ENCODE measurements at places on chromosomes 3 and 15.

- no peak for DNase-seq
These were observed 9.1 kb downstream of the ST8SIA2 start for GRCh38 chr15:92402751-92403150.

DNA sequence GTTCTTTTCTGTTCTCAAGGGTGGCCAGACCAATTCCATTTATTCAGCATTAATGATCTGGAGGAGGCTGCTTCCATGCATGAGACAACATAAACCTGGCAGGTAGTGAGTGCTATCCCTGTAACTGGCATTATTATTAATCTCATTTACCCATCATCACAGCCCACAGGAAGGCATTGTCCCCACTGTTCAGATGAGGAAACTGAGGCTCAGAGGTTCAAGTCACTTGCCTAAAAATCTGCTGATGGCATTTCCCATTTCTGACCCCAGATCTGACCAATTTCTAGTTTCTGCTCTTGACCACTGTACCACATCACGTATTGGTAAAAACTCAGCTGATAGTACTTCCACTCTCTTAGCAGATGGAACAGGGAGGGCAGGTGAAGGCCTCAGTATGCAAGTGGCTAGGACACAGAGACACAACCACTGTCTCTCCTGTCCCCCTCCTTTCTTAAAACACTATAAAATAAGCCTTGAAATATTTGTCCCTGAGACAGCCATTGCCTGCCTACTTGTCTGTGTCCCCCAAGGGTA, 36.1 kb downstream of the TRANK1 start:
- DNase-seq, result no peak

GRCh38 chr3:99647081-99647480, 8.7 kb downstream of the COL8A1 start:
- DNase-seq, result peak; percentile 83

- peak; percentile 50 for DNase-seq
These were observed 18.5 kb upstream of the C3orf62 start for GRCh38 chr3:49295489-49296058.

DNA sequence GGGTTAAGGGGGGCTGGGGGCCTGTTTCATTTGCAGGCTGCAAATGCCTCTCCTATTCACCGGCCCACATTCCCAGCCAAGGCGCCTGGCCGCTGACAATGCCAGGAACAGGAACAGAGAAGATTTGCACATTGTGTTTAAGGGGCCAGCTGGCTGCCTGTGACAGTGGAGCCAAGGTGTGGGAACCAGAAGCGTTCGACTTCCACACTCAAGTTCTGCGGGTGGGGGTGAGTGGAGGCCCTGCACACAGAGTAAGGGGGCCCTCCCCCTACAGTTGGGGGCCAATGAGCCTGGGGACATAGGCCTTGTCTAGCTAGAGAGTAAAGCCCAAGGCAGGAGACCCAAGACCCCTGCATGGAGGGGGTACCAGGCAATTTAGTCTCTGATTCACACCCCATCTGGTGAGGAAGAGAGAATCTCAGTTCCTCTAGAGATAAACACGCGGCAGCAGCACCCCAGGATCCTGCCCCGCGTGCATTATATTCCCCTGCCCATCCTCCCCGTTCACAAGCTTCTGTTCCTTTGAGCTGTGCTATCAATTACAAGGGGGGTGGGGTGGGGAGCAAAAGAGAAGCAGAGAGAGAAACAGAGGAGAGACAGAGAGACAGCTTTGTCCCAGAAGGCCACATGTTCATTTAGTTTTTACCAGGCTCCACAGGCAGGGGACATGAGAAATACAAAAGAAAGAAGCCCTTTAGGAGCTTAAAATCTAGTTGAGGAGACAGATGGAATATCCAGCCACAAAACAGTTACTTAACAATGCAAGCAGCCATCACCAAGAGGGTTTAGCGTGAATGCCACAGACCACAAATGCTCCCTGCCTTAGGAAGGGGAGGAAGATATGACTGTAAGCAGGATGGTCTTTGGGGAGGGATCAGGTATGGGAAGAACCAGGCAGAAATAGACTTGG, 9.2 kb downstream of the IGDCC3 start:
- no peak for DNase-seq

GRCh38 chr3:40971191-40972168, 227.8 kb upstream of the CTNNB1 start:
- DNase-seq, result peak; percentile 99

DNA sequence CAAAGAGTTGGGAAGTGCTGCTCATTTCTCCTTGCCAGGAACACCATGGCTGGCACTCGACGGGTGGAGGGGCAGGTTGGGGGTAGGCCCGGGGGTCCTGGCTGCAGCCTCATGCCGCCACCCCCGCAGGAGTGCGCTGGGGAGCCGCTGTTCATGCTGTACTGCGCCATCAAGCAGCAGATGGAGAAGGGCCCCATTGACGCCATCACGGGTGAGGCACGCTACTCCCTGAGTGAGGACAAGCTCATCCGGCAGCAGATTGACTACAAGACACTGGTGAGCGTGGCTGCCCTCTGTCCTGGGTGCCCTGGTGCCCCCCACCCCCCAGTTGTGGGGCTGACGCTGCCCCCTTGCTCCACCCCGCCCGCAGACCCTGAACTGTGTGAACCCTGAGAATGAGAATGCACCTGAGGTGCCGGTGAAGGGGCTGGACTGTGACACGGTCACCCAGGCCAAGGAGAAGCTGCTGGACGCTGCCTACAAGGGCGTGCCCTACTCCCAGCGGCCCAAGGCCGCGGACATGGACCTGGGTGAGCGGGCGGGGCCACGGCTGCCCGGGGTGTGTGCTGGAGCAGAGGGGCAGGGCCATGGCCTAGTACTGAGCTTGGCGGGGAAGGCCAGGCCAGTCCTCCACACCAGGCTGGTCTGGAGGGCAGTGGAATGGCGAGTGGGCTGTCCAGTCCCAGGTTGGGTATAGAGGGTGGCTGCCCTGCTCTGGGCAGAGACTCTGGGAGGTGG, 45.1 kb downstream of the PLXNA1 start:
- DNase-seq, result no peak

DNA sequence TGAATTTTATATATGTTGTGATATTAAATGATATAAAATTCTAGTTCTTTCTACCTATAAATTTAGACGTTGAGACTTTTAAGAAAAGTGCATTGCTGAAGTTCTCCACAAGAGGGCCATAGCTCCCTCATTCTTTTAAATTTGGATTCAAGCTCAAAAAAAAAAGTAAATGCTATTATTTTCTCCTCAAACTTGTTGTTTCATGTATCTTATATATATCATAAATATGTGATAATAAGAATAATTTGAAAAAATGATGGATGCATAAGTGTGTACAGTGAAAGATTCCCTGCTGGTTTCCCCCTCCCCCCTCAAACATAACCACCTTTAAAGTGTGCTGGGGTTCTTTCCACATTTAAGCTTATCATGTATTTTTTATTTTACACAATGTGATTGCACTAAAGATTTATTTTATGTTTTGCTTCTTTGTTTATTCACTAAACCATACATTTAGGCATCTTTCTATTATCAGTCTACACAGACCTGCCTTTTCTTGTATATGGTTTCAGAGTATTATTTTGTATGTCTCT, 769.4 kb upstream of the GOLIM4 start:
- peak; percentile 70 for DNase-seq

DNA sequence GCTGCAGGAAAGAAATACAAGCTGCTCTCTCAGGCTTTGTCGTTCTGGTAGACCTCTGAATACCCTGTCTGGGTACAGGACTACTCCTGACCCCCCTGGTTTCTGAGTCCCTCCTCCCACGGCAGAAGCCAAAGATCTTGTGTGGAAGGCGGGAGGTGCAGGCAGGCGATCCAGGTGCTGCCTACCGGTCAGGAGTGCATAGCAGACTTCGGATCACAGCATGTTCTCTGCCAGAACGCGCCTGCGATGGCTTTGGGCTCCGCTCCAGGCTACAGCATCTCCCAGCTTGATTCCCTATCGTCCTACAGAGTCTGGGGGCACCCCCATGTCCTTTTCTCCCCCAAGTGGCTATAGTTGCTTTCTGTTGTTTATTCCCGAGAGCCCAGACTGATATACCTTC, 2.5 kb upstream of the CFAP100 start:
- DNase-seq, result no peak

DNA sequence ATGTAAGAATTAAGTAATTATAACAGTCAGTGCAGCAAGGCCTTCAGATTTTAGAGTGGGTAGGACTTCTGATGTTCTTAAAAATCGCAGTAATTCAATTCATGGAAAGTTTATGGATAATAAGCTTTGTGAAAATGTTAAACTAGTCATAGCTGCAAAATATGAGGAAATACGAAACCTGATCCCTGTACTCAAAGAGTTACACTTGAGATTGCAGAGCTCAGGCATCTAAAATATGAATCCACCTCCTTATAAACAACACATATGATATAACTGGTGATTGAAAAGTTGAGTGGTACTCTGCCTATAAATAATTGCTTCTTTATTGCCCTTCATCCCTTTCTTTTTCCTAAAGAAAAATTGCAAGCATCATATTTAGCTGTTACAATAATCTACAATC, 473.3 kb downstream of the OTOL1 start:
- DNase-seq, result peak; percentile 18

DNA sequence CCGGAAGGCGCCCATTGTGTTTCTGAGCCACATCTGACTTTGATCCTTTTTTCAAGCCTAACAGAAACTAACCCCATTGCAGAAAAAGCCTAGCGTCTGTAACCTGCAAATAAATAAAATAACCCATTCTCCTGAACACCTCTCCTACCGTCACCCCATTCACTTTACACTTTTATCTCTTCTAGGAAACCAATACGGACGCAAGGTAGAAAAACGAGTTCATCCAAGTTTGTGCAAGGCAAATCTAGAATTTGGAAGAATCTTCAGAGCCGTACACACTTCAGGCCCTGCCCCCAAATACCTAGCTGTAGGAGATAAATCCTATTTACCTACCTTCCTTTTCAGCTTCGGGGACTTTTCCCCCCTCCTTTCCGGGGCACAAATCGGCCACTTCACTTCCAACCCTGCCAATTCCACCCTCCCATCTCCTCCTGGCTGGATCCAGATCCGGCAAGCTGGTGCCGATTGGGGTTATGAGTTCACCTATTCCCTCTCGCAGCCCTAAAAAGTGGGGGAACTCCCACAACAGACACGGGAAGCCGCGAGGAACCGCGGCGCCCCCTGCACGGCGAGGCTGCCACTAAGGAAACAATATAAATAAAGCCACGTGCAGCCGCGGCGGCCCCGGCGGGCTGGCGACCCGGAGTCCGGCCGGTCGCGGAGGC, 987 bp downstream of the PRTG start:
- no peak for DNase-seq

- no peak for DNase-seq
These were observed 28.2 kb downstream of the CHD2 start for GRCh38 chr15:92928225-92928750.

DNA sequence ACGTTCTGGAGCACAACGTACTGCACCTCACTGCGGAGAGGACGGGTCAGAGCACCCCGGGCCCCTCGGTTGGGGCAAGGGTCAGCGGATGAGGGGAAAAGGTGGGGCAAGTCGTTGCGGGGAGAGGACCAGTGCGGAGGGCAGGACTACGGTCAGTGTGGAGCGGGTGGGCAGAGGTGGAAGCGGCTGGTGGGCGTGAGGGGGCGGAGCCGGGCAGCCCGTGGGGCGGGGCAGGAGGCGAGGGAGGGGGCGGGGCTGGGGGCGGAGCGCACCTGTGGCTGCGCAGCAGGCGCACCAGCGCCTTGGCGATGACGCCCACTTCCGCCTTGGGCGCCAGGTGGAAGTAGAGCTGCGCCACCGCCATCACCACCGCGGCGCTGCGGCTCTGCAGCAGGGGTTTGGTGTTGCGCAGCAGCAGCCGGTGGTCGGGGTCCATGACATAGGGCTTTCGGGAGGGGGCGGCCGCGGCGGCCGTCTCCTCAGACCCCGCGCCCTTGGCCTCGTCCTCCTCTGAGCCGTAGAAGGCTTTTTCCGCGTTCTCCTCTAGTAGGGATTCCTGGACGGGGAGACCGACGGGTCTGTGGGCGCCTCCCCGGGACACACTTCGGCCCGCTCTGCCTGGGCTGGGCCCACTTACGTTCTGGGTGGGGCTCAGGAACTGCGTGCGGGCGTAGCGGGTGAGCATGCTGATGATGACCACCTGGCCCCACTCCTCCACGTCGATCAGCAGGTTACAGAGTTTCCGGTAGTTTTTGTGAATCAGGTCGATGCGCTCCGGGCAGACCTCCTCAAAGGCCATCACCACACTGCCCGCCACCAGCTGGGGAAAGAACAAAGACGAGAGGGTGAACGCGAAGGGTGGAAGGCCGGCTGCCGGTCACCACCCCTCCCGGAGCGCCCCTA, 29.2 kb downstream of the AP3B2 start:
- DNase-seq, result no peak

- peak; percentile 75 for DNase-seq
These were observed 26.1 kb downstream of the CAPN3 start for GRCh38 chr15:42385206-42385979.

- DNase-seq, result no peak
These were observed 35.1 kb upstream of the MLF1 start for GRCh38 chr3:158535918-158536317.
